CD4-positive, alpha-beta T cell treated with Interleukin-1 beta for 1 hour (primary cell): ENCODE measurements at places on chromosomes 2 and 18.
A peak's percentile ranks its signal among the peaks of the same experiment; 100 is the strongest.

GRCh38 chr2:30862054-30862651, 54.9 kb upstream of the CAPN13 start:
- peak; percentile 49 for DNase-seq

DNA sequence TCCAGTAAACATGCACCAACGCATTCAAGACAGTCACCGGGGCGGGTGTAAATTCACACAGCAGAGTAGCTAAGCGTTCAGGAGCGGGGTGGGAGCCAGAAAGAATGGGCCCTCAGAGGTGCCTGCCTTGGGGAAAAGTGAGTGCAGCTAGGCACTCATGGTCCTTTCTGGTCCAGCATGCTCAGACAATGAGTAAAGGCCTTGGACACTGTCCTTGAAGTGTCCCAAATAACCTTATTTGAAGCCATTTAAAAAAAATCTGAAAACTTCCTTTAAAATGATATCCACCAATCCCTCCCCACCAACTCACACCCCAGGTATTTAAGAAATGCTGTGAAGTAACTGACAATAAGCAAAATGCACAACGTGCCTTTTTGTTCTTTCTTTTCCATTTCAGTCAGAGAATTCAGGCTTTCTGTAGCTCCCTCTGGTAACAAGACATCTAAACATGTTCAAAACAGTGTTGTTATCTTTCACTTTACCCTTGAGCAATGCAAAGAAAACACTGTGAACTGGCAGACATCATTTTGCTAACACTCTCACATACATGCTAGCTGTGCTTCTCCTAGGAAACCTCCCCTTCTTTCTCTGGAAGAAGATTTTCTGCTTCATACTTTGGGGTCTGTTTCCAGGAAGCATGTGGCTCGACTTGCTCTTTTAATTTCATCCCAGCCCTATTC, 445.1 kb upstream of the SPRED2 start:
- no peak for DNase-seq

- DNase-seq, result no peak
Measured at GRCh38 chr2:196219671-196220070, 48.3 kb upstream of the STK17B start.

DNA sequence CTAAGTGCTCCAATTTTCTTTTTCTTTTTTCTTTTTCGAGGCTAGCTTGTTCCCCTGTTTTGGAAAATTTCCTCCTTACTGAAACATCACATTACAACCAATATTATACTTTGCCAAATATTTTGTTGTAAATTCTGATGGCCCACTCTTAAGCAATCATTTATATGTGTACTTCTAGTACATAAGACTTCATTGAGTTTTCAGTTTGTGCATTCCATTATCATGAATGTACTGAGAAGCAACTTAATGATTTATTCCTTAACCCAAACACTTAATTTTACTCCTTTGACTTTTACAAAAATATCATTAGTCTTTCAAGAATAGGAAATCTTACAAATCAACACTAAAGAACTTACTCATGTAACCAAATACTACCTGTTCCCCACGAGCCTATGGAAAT, 242.4 kb downstream of the ARHGAP15 start:
- no peak for DNase-seq

DNA sequence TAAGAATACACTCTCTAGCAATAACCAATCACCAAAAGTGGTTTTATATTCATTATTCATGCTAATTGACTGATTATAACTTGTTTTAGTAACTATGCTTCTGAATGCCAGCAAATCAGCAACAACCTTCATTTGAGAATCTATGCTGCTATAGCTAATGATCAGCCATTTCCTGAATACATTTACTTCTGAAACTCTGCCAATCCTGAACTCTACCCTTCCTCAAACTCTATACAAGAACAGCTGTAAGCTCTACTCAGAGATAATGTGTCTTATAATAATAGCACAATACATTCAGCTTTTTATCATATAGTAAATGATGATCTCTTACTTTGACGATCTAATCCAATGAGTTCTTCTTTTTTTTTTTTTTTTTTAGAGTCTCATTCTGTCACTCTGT, 85.7 kb upstream of the EPAS1 start:
- no peak for DNase-seq

- DNase-seq, result peak; percentile 5
Measured at GRCh38 chr2:44291281-44292248, 16.3 kb downstream of the SLC3A1 start.

DNA sequence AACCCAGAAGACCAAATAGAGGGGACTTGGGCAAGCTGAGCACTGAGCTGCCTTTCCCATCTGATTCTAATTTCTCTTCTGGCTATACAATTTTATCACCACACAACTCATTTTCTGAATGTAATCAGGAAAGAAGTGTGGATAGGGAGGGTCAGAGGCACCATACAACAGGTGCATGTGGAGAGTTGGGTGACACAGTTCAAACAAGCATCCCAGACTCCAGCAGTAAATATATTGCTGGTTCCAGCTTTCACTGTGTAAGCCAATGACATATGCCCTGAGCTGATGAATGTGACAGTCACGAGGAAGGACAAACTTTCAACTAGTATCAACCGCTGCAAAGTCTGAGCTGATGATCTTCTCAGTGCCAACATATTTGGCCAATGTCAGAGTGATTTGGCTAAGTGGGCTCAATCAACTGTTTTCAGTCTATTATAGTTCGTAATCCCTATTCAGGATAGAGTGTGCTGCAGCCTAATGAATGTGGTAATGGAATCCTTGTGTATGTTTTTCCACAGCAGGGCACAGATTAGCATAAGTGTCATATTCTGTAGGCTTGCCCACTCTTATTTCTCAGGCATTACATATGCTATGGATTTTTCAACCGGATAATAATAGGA, 109.9 kb upstream of the MEIS1 start:
- no peak for DNase-seq

DNA sequence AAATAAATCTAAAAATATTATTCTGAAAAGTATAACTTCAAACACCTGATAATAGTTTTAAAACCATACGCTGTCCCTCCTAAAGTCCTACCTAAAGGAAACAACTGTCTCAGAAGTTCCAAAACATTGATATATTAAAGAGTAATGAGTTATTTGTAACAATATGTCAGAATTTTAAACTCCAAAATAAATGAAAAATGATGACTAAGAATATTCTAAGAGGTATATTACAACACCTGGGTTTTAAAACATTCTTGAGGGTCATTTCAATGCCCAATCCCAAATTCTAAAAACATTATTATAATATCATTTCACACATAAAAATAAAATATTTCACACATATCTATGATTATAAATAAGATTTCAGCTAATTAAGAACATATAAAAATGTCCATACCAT, 20.2 kb downstream of the KIDINS220 start:
- DNase-seq, result no peak
